ENCODE measurements at places on chromosomes 12 and 14.

GRCh38 chr14:44962334-44963043 is 499 bp downstream of the TOGARAM1 start:
- DNase-seq, result peak; percentile 86

DNA sequence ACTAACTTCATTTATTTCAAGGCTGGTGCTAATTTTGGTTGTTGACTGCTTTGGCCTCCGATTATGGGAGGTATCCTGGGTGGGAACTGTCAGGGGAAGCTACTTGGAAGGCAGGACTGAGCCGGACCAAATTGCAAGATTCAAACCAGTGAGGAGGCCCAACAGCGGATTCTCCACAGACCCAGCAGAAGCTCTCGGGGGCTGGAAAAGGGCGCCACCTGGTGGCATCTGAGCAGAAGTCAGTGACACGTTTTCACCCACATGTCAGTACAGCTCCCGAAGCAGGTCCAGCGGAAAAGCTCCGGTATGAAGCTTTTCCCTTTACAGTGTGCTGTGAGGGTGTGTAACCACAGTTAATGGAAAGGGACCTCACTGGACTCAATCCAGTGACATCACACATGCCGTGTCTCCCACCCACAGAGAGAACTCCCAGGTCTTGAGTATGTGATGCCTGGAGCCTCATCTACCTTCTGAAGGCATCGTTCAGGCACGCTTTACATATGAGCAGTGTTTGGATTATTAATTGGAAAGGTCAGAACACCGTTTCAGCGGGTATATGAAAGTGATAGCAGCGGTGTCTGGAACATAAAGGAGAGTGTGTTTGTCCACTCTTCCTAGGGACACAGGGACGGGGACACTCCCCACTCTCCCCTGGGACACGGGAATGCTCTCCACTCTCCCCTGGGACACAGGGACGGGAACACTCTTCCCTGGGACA is 3.6 kb upstream of the P2RX2 start:
- peak; percentile 51 for DNase-seq

DNA sequence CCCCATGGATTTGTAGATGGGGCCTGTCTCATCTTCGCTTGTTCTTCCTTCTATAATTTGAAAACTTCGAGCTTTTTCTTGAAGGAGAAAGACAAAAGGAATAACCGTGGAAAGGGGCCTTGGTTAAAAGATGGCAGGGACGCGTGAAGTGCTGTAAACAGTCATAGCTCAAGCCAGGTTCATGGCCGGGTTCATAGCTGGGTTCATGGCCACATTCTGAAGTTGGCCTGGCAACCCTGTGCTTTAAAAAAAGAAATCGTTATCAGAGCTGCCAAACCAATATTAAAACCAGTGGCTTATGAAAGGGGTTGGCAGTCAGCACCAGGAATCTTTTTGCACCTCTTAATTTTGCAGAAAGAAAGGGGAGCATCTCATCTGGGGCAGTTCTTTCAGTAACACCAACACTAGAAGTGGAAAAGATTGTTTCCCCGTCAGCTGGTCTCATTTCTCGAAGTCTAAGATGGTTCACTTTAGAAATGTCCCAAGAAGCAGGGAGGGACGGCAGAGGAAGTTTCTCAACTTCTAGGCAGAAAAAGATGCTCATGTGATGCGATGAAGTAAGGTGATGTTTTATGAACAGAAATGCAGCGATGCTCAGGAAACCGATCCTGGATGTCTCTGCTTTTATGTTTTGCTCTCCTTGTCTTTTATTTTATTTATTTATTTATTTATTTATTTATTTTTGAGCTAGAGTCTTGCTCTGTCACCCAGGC is 193.1 kb upstream of the TBX3 start:
- no peak for DNase-seq

- DNase-seq, result no peak
These were observed 5.9 kb downstream of the FGF6 start for GRCh38 chr12:4439736-4440135.

GRCh38 chr12:54384591-54385041 is at the start of gene ZNF385A:
ZNF385A (minus strand) TSS chr12:54384733; CDS start chr12:54384514, 219 bp downstream.
- DNase-seq, result no peak

DNA sequence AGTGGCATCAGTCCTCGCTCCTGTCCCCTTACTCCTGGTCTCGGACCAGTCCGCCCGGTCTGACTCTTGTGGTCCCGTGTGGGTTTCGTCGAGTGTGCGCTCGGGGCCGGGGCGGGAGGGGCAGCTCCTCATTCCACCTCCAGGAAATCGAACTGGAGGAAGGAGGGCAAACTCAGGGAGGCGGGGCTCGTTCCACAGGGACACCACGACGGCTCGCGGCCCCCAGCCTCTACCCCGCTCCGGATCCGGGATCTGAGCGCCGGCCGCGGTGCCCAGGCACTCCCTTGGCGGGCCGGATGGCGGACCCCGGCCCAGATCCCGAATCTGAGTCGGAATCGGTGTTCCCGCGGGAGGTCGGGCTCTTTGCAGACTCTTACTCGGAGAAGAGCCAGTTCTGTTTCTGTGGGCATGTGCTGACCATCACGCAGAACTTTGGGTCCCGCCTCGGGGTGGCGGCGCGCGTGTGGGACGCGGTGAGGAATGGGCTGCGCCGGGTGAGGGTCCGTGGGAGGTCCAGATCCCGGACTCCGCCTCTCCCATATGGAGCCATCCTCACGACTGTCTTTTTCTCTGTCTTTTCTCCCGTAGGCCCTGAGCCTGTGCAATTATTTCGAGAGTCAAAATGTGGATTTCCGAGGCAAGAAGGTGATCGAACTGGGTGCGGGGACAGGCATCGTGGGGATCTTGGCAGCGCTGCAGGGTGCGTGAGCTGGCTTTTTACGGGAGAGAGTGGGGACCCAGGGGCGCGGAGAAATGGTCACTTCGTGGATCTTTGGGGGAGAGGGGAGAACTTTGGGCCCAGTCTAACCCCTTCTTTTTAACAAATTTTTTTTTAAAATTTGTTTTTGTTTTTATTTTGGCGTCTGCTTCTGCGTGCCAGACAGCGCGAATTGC is at the start of gene EEF1AKMT3:
EEF1AKMT3 (plus strand) TSS at position 186 of the 894 bp plus-strand sequence; CDS start at position 297, 111 bp downstream.
- no peak for DNase-seq

DNA sequence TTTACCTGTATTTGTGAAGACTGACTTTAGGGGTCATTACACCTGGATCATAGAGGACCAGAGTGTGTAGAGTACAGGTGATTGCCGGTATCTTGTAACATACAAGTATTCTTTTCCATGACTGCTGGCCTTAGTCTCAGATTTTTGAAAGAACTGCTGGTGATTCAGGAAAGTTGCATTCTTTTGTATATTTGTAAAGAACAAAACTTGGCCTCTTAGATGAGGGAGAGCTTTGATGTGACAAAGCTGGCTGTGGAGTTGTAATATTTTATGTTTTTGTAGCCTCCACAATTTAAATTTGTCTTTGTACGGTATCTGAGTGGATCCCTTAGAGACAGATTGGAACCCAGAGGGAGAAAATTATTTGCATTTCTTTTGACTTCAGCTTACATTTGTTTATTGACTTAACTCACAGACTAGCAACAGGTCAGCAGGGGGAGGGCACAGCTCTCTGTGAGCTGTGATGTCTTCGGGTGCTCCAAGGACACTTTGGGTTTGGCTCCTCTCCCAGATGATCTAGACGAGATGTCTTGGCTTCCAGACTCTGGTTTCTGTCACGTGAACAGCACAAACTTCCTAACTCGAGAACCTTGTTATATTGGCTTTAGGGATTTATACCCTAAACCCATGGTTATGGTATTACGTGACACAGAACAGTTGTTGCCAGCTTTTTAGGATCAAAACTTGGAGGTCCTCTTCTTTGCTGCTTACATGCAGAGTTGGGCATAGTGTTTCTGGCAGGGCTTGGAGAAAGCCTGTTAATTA is 65.9 kb downstream of the DAAM1 start:
- DNase-seq, result peak; percentile 66

GRCh38 chr12:101743242-101743641 is 4.0 kb upstream of the SYCP3 start:
- no peak for DNase-seq

DNA sequence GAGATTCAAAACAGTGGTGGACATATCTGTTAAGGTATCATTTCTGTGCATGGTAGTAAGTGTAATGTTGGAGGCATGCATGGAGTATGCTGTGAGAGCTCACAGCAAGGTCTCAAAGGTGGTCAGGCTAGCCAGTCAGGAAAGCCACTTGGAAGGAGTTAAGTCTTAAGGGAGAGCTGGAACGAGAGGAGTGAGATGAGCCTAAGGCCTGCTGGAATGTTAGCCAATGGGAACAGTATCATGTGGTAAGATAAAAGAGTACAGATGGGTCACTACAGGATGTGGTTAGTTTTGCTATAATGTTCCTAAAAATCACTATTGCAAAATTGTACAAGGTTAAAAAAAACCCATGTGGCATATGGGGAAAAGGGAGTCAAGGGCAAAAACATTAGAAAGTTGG is 311.7 kb upstream of the E2F7 start:
- no peak for DNase-seq

DNA sequence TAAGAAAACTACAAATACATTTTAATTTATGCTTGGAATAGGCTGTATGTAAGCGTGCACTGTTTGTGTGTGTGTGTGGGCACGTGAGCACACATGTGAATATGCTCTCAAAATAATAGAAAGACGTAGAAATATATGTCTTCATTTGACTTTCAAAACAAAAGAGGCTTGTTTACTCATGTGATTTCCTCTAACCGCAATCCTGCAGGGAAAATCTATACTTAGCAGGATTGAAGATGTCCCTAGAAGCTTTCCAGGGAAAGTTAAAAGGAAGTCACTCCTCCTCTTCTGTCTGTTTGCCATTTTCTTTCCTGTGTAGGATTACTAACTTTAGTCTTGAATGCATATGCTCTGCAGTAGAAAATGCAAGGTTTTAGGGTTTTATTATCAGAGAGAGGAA is 404.7 kb downstream of the MDGA2 start:
- DNase-seq, result no peak

GRCh38 chr14:30521899-30522736 is 36.8 kb upstream of the G2E3 start:
- DNase-seq, result peak; percentile 37

- no peak for DNase-seq
These were observed 151.2 kb upstream of the RFLNA start for GRCh38 chr12:124143726-124144125.

GRCh38 chr12:53500142-53500775 is 824 bp upstream of the TARBP2 start:
- DNase-seq, result no peak

DNA sequence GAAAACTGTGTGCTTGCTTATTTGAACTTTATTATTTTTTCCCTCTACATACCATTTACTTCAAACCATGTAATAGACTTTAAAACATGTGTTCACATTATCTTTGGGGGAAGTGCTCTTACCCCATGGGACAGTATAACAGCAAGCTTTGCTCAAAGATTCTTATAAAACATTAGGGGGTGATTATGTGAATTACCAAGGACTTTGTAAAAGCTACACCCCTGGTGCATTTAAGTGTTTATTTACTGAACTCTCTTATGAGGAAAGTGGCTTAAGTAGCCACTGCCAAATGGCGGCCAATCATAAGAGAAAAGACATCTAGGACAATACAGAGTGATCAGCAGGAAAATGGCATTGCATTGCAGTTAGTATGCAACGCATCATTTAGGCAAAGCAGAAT is 70.3 kb downstream of the CAPZA3 start:
- DNase-seq, result no peak

DNA sequence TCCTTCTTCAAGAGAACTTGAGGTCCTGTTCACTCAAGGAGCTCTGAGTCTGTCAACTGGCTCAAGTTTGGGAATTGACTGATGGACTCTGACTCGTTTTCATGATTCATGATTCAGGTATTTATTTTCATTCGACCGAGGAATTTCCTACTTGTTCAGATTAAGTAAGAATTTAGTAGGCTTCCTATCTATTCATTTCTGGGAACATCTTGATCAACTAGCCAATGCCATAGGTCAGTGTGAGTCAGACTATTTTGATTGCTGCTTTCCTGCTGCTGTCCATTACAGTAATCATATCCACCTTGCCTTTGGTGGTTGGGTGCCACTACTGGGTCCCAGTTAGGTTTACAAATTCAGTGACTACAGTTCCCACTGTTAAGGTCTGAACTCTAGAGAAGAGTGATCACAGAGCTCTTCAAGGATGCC is 6.1 kb downstream of the FAM186A start:
- no peak for DNase-seq

DNA sequence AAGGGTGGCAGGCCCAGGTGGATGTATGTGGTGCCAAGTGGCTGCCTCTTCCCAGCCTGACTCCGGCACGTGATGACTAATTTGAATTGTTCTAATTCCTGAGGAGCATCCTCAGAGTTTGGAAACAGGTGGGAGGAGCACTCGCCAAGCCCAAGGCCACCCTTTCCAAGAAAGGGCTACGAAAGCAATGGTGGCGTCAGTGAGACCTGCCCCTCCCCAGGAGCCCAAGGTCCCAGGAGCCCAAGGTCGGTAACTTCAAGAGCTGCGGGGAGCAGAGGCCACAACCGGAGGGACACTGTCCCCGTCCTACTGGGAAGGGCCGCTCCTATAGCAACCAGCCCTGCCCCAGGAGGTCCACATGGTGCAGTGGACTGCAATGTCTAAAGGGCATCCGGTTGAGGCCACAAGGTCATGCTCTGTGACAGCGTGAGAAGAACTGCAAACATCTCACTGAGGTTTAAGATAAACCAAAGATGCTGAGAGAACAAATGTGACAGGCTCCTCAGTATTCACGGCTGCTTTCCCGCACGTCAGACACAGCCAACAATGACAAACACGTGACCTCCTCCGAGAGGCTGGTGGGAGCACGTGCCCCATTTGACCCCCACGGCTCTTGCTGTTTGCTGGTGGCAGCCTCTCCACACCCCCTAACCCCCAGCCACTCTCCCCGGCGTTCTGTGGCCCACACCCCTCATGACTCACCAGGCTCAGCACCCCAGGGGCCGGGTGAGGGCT is 79.6 kb downstream of the ITPK1 start:
- no peak for DNase-seq

GRCh38 chr12:115079760-115080159 is 395.8 kb upstream of the TBX3 start:
- DNase-seq, result peak; percentile 67

DNA sequence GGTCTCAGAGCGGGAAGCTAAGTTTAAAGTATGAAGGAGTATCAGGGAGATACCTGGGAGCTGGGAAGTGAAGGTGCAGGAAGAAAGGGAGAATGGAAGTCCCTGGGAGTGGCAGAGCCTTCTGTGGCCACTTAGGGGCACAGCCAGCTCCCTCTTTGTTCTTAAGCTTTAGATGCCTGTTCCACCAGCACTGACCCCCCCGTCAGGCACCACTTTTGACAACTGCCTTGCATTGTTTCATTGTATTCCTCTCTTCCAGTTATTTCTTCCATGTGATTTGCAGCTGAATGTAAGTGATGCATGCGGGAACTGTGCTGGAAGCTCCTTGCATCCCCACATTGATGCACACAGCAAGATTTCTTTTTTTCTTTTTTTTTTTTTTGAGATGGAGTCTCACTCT is 2.6 kb downstream of the GALNT16 start:
- DNase-seq, result no peak

GRCh38 chr12:65204886-65205525 is 35.6 kb downstream of the LEMD3 start:
- no peak for DNase-seq

GRCh38 chr14:95439881-95440280 is 76.6 kb downstream of the SYNE3 start:
- no peak for DNase-seq

- no peak for DNase-seq
These were observed 235.0 kb downstream of the EFCAB11 start for GRCh38 chr14:89719366-89720075.

GRCh38 chr12:90978117-90978770 is 23.3 kb upstream of the CCER1 start:
- DNase-seq, result peak; percentile 12

GRCh38 chr12:53166837-53167236 is 13.7 kb upstream of the ZNF740 start:
- DNase-seq, result no peak

- DNase-seq, result no peak
These were observed 34.6 kb downstream of the TBC1D30 start for GRCh38 chr12:64858882-64859605.
